ENCODE measurements at places on chromosomes 4 and X.

GRCh38 chr4:11624370-11624769, 195.7 kb upstream of the HS3ST1 start:
- DNase-seq, result no peak

DNA sequence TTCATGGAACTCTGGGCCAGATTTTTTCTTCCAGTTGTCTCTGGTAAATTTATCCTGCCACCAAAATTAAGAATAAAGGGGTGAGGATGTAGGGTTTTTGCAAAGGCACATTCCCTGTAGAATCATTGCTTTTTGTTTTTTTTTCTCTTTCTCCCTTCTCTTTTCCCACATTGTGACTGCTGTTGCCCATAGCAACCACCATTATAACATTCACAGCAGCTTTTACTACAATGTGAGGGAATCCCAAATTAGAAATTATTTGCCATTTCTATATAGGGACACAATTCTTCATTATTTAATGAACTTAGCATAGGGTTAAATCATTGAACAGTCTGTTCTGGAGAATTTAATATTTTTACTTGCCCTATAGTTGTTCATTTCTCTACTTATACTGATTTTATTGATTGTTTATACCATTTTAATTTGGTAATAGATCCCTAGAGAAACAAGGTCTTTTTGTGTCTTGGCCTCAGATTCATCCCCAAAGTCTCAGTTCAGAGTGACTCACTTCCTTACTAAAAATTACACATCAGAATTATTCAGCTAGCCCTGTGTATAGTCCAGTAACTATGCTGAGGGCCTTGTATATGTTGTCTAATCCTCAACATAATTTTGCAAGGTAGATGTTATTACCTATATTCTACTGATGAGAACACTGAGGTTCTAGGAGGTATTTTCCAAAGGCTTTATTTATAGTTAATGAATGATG, 80.8 kb upstream of the ANK2 start:
- no peak for DNase-seq

DNA sequence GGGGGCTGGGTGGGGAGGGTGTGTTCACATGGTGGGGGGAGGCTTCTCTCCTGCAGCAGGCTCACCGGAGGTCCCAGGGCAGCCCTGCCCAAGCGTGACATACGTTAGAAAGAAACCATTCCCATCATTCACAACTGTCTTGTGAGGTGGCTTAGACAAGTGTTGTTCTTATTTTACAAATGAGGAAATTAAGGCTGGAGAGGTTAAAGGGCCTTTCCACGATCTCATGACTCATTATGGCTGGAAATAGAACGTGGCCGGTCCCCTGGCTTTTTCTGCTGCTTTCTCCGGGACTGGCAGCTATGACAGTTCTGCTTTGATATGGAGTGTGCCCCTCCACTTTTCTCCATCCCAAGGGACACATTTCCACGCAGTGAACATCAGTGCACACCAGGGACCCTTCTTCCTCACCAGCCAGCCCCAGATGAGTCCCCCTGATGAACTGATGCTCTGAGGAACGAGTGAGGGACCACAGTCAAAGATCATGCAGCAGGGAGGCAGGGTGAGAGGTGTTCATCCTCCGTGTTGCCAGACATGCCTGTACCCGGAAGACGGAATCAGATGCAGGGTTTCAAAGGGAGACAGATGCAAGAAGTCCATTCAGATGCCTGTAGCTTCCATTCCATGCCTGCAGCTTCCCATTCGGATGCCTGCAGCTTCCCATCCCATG, 64.0 kb upstream of the ACSL1 start:
- peak; percentile 2 for DNase-seq

DNA sequence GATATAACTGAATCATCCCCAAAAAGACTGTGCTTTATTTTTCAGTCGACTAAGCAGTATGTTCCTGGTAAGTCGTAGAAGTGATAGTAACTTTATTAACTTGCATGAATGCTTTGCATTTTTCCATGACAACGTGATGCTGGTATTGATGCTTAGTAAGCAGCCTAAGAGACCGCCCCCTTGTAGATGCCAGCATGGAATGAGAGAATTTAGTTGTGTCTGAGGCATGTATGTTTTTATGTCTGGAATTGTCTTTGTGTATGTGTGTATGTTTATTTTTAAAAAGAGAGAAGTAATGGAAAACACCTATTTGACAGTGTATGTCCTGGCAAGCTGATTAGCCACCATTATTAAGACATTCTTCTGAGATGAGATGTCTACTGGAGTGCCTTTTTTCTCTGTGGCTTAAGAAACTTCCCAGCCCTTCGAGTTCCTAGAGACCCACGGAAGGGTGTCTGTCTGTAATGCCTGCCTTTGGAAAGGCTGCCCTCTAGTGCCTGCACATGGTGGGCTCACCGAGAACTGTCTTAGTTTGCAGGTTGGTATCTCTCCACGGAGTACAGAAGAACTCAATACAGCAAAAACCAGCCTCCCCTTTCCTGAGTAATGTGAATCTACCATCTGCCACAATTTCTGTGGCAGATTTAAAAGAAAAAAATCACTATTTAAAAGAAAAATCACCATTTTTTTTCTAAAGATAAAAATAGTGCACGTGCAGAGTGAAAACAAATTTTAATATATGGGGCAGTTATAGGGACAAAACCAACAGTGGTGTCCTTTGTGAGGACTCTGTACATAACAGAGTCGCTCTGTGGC, 85.9 kb downstream of the AASDH start:
- DNase-seq, result no peak

DNA sequence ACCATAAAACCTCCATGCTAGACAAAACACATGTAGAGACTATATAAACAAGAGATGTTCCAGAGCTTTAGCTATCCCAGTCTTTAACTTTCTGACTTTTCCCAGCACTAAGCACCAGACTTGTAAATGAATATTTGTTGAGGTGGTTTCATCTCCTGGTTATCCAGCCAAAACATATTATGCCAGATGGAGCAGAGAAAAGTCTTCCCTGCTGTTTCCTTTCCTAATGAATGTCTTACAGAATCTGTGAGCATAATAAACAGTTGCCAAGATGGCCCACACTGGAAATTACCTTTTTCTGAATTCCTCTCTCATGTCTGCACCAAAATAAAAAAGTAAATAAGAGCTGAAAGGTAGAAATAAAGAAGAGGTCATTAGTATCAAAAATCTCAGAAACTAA, 159.2 kb downstream of the TECRL start:
- DNase-seq, result no peak

GRCh38 chr4:634599-634985, 9.2 kb downstream of the PDE6B start:
- no peak for DNase-seq

GRCh38 chr4:4521136-4521535, 20.7 kb downstream of the STX18 start:
- no peak for DNase-seq

DNA sequence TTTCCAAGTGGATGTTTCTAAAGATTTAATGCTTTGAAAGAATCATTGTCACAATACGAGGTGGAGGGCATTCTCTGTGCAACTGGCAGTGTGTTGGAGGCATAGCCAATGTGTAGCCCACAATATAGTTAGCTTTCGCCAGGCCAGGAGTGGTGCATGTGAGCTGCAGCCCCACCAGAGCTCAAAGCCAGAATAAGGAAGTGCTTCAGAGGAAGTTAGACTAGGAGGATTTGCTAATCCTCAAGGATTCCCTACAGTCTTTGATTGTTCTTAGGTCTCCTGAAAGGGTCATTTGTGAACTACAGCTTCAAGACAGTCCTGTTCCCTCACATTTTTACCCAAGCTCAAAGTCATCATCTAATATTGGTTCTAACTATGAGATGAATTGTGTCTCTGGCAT, 16.4 kb downstream of the TRPC5OS start:
- no peak for DNase-seq

DNA sequence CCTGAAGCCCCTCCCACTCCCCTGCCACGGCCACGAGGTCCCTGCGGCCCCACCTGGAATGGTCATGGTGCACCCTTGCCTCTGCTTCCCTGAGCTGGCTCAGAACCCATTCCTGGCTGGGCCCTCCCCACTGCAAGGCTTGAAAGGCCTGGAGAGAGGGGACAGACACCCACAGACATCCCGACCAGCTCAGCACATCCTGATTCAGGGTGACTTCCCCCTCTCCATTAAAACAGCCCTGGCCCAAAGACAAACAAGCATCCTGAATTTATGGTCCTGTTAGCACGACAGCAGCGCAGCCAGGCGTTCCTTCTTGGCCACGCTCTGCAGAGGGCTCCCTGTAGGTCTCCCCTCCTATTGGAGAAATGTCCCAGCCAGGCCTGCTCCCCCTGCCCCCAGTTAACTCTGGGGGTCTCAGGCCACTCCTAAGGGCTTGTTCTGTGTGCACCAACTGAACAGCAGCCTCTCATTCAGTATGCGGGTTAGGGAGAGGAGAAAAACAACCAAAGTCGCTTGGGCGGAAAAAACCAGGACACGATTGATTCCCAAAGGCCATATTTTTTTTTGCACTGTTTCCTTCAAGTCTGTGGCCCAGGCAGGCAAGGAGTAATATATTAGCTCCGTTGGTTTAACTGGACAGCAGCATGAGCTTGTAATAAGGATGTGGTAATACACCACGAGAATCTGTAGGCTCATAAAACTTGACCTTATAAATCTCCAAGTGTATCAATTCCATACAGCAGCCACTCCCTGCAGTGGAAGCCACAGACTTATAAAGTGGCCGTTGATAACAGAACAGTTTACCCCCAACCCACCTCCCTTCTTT, 106.7 kb upstream of the MSX1 start:
- DNase-seq, result no peak

DNA sequence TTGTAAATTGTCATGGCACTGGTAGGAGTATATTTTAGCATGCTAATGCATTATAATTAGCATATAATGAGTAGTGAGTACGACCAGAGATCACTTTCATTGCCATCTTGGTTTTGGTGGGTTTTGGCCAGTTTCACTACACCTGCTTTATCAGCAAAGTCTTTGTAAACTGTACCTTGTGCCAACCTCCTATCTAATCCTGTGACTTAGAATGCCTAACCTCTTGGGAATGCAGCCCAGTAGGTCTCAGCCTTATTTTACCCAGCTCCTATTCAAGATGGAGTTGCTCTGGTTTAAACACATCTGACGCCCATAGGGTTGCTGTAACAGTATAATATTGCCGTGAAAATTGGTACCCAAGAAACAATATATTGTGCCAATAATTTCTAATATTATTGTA, 159.4 kb downstream of the MAGEB5 start:
- DNase-seq, result no peak

DNA sequence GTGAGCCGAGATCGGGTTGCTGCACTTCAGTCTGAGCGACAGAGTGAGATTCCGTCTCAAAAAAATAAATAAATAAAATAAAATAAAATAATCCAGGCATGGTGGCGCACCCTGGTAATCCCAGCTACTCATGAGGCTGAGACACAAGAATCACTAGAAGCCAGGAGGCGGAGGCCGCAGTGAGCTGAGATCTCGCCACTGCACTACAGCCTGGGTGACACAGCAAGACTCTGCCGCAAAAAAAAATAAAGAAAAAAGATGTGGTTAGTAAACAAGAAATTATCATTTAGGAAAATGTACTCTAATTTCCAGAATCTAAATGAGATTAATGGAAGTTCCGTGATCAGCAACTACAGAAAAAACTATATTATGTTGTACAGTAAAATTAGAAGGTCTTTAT, 14.5 kb upstream of the LRBA start:
- no peak for DNase-seq

DNA sequence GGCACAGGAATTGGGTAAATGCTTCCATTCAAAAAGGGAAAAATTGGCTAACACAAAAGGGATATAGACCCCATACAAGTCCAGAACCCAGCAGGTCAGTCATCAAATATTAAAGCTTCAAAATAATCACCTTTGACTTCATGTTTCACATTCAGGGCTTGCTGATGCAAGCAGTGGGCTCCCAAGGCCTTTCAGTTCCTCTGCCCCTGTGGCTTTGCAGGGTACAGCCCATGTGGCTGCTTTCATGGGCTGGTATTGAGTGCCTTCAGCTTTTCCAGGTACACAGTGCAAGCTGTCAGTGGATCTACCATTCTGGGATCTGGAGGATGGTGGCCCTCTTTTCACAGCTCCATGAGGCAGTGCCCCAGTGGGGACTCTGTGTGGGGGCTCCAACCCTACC, 253.0 kb downstream of the TECRL start:
- DNase-seq, result no peak
